ENCODE measurements at places on chromosomes 11 and 22. TPM values are rescaled to one million over a fixed set of nuclear protein-coding genes. Genes with fewer than 3 reads are reported as not detected.

The MCHR1 gene
- total RNA-seq, result not detected

The OR51E2 gene
- 10.3 TPM for total RNA-seq

The CDC42EP1 gene
- total RNA-seq, result 28.7 TPM

The NDUFS3 gene
- total RNA-seq, result 72.6 TPM

The PRR33 gene
- total RNA-seq, result not detected

The MMP3 gene
- 0.48 TPM for total RNA-seq

The RIN1 gene
- 14.7 TPM for total RNA-seq

The MIOX gene
- total RNA-seq, result not detected

The PHETA2 gene
- total RNA-seq, result 15.2 TPM

The CELSR1 gene
- 1.00 TPM for total RNA-seq

The UBQLN3 gene
- total RNA-seq, result 0.75 TPM

The TNNI2 gene
- 35.9 TPM for total RNA-seq

The SMCO4 gene
- 80.4 TPM for total RNA-seq

The POLD4 gene
- 261 TPM for total RNA-seq

The ALX4 gene
- not detected for total RNA-seq

The RTN4R gene
- total RNA-seq, result 0.64 TPM

The GLYATL2 gene
- not detected for total RNA-seq

The WNT11 gene
- 5.9 TPM for total RNA-seq

The OR52H1 gene
- total RNA-seq, result not detected

The DKK3 gene
- total RNA-seq, result 181 TPM

The BATF2 gene
- total RNA-seq, result 4.0 TPM

The CLCF1 gene
- 46.4 TPM for total RNA-seq

The ANO3 gene
- 0.16 TPM for total RNA-seq

All from transverse colon (tissue), 4 donors.